GM23338 (cell line): ENCODE measurements at places on chromosomes 5 and 9. TPM values are rescaled to one million over a fixed set of nuclear protein-coding genes. Genes with fewer than 3 reads are reported as not detected.

- DNase-seq = peak; percentile 34
Measured at GRCh38 chr9:87683751-87684626, 41.9 kb upstream of the CTSL start.

GRCh38 chr5:1111241-1111726 lies 579 bp downstream of the SLC12A7 start:
- DNase-seq = peak; percentile 60

Gene IL4
- not detected in 2 replicates for total RNA-seq

Gene JADE2
- 31.9 and 40.8 TPM in 2 replicates for total RNA-seq

Gene EPB41L4B
- 32.2 and 34.4 TPM in 2 replicates for total RNA-seq

Gene SPINK1
- total RNA-seq = not detected in 2 replicates

- no peak for DNase-seq
Measured at GRCh38 chr9:69585571-69585970, 86.6 kb downstream of the APBA1 start.

- no peak for DNase-seq
Measured at GRCh38 chr5:138289296-138289695, 14.9 kb upstream of the GFRA3 start.

Gene JMY
- total RNA-seq = 15.9 and 18.4 TPM in 2 replicates

GRCh38 chr5:39164016-39164415 lies 55.3 kb downstream of the FYB1 start:
- no peak for DNase-seq

Gene CDH6
- 0.23 and 1.1 TPM in 2 replicates for total RNA-seq

- no peak for DNase-seq
Measured at GRCh38 chr9:82091610-82092009, 103.0 kb downstream of the SPATA31D1 start.

Gene ANKS6
- total RNA-seq = 35.4 and 59.0 TPM in 2 replicates

Gene ADAMTS16
- total RNA-seq = 14.3 and 15.4 TPM in 2 replicates

Gene PLPP1
- total RNA-seq = 92.0 and 97.1 TPM in 2 replicates

DNA sequence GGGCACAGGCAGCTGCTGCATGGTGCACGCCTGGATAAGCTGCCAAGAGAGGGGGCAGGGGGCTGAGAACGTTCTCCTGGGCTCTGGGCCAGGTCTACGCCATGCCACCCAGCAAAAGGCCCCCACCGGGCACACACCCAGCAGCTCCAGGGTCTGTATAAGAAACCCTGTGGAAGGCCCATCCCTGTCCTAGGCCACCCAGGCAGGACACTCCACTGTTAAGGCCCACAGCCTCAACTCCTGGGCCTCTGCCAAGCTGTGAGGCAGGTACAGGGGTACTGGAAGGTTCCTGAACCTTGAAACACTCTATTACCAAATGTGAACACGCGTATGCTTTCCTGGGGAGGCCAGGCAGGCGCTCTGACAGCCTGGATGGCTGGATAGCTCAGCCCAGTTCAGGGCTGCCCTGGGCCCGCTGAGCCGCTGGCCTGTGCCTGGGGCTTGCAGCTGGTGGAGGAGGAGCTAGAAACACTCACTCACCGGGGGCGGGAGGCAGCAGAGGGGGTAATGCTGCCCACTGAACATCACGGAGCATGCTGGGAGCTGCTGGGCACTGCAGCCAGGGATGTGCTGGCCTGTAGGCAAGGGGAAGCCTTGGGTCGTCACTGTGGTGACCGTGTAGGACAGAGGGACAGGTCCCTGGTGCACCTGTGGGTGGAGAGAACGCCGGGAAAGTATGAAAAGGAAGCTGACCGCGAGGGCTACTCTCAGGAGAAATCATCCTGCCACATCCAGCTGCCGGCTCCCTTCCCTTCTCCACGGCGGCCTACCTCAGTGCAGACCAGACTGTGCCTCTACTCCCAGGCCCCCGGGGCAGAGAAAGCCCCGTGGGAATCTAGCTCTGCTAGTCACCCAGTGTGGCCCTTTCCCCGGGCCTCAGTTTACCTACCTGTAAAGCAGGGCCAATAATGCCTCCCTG lies 6.0 kb downstream of the RNF44 start:
- no peak for DNase-seq

Gene EIF4EBP3
- total RNA-seq = 2.4 TPM in 1 of 2 replicates, not detected in the other

GRCh38 chr5:135705941-135706466 lies 127.2 kb upstream of the CXCL14 start:
- no peak for DNase-seq

DNA sequence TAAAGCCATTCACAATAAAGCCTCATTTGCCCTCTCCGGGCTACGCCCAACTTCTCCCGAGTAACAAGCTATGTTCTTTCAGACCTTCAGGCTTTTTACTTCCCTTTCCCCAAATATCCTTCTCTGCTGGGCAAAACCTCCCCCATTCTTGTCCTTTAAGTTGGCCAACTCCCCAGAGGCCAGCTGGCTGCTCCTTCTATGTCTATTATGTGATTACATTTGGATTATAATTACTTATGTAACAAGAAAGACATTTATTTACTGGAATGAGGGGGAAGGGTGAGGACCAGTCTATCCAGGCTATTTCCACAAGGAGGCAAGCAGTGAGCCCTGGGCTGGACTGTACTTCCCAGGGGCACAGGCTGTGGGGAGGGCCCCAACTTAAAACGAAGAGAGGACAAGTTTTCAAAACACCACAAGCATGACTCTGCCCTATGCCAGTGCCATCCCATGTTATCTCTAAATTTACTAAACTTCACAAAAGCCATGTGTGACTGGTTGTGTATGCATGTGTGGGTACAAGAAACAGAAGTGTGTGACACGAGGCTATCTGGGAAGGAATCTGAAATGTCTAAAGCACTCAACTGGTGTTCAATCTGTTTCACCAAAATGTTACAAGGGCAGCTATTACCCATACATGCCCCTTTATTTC lies 84.5 kb downstream of the GNAQ start:
- DNase-seq = no peak

GRCh38 chr5:40653221-40654022 lies 26.3 kb upstream of the PTGER4 start:
- DNase-seq = no peak

- DNase-seq = no peak
Measured at GRCh38 chr5:169988947-169989346, 8.7 kb upstream of the INSYN2B start.

Gene SPEF2
- 0.17 and 7.4 TPM in 2 replicates for total RNA-seq

- DNase-seq = no peak
Measured at GRCh38 chr9:656926-657568, 184.4 kb upstream of the DMRT1 start.

DNA sequence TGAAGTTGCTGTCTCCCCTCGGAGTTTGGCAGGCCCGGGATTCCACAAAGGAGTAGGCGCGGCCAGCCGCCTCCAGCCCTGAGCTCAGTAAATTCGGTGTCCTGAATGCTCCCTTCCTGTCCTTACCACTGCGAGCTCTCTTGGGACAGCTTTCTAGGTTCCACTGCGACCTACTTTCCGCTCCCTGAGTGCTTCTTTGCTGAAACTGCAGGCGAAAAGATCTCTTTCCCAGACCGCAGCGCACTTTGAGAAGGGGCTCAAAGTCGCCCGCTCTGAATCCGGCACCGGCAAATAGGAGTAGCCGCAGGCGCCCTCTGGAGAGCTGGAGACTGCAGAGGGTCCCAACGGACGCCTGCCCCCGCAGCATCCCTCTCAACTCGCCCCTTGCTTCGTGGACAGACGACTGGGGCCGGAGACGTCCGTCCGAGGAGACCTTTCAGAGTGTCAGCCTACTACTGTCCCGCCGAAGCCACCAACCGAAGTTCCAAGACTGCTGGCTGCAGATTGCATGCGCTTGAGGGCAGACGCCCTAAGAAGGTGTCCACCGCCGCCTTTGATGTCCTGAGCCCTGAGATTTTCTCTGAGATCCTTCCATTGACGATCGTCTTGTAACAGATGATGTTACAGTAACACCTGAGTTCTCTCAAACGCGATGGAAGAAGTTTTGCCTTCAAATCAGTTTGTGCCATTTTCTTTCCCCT lies 96.0 kb downstream of the ANXA2R start:
- peak; percentile 69 for DNase-seq

DNA sequence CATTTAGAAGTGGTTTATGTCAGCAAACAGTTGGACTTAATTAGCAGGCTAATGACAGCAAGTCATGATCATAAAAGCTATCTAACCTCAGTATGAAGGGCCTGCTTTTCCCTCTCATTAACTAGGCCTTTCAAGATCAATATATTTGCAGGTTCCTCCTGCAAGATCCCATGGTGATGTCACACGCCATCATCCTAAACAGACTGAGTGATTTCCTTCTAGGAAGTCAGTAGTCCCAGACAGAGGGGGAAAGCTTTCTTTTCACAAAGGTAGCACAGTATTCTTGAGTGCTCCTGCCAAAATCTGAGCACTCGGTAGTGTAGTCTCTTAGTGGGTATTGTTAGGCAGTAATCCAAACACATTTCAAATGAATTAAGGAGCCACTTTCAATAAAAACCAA lies 52.5 kb downstream of the UIMC1 start:
- no peak for DNase-seq

DNA sequence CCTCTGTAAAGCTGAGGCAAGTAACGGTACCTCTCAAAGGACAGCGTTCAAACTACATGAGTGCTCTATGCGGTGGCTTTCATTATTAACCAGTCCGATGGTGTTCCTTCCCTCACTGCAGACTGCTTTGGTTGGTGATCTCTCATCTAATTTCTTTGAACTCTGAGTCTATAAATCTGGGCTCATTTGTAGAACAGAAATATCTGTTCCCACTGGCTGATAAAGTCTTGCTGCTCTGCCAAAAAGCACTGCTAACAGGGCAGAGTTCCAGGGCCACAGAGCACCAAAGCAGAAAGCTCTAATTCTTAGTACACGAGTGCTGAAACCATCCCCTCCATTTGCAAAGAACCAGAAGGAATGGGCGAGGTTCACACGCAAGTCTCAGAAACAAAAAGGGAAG lies 81.9 kb downstream of the MED27 start:
- DNase-seq = no peak

Gene SHISAL2B
- 3.9 and 12.3 TPM in 2 replicates for total RNA-seq

GRCh38 chr9:120583958-120584369 lies 4.0 kb upstream of the CDK5RAP2 start:
- peak; percentile 40 for DNase-seq

DNA sequence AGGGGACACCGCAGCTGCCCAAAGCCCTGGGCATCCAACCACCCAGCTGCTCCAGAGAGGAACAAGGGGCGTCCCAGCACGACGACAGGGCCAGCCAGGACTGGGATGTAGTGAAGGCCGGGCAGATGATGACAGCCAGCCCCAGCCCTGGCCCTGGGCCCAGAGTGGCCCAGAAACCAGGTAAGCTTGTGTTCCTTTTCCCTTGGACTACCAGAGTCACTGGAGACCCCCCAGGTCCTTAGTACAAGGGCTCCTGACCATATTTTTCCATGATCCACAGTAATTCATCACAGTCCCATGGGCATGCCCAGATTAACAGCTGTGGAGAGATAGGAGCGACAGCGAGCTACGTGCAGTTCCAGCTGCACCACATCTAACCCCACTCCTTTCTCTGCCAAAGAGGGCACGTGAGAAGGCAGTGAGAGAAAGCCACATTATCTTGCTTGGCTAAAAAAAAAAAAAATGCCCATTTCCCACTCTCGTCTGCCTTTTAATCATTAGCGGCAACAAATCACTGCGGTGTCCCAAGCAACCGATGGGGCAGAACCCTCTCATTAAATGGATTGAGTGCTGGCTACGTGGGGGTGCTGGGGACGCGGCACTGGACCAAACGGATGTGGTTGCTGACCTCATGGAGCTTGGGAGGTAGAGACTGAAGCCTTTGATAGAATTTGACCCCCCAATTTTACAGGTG lies 21.7 kb upstream of the SYNPO start:
- DNase-seq = no peak

Gene F12
- total RNA-seq = 2.6 and 2.9 TPM in 2 replicates

Gene ROPN1L
- total RNA-seq = 1.0 TPM in 1 of 2 replicates, not detected in the other

Gene SLC6A18
- total RNA-seq = not detected in 2 replicates

Gene IRX1
- 0.58 and 1.8 TPM in 2 replicates for total RNA-seq

DNA sequence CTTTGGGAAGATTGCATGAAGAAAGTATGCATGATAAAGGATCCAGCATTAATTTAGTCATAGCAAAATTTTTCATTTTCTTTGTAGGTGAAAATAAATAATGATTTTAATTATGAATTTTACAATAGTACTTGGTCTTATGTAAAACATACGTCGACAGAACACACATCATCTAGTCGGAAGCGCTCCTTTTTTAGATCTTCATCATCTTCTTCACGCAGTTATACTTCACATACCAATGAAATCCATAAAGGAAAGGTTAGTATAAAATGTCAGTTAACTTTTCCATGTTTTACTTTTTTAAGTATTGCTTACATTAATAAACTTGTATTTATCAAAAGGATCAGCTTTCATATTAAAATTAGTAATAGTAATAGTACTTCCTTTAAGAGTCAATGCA lies 35.8 kb downstream of the C7 start:
- no peak for DNase-seq

Gene SPATA6L
- total RNA-seq = 0.39 and 1.7 TPM in 2 replicates

DNA sequence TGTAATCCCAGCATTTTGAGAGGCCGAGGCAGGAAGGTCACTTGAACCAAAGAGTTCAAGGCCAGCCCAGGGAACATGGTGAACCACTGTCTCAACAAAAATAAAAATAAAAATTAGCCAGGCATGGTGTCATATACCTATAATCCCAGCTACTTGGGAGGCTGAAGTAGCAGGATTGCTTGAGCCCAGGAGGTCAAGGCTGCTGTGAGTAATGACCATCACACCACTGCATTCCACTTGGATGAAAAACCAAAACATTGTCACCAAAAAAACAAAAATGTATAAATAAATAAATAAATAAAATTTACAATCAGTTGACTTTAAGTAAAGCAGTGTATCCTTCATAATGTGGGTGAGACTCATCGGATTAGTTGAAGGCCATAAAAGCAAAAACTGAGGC lies 541.4 kb downstream of the CSNK1G3 start:
- no peak for DNase-seq

Gene SLC6A3
- total RNA-seq = 0.85 and 1.0 TPM in 2 replicates

Gene GMCL2
- 0.07 and 0.08 TPM in 2 replicates for total RNA-seq

DNA sequence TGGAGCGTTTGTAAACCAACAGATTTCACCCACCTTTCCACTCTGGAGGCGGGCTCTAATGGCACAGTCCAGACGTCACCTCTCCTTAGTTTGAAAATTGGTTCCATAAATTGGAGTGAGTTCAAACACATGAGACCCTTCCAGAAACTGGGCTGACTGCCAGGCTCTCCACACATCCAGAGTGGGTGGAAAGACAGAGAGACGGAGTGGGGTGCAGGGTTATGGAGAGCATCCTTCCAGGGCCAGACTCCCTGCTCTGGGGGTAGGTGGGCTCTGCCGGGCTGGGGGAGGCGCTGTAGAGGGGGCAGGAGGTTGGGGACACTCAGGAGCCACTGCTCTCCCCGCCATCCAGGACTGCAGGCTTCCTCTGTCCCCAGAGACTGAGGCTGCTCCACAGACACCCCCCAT lies 104.7 kb upstream of the PHYKPL start:
- DNase-seq = no peak

DNA sequence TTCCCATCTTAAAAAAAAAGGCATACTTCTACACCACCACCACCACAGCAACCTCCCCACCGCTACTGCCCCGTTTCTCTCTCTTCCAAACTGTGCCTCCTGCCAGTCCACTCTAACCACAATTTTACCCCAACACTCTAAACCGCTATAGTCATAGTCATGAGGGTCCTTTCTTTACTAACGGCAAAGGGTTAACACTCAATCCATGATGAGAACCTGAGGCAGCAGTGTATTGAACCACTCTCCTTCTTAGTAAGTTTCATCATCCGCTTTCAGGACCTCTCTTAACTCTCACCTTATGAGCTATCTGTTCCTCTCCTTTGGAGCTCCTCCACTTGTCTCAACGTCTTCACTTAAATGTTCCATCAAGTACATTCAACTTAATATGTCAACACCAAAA lies 34.0 kb downstream of the IDNK start:
- DNase-seq = no peak
